ENCODE measurements at places on chromosomes 11 and 22.

DNA sequence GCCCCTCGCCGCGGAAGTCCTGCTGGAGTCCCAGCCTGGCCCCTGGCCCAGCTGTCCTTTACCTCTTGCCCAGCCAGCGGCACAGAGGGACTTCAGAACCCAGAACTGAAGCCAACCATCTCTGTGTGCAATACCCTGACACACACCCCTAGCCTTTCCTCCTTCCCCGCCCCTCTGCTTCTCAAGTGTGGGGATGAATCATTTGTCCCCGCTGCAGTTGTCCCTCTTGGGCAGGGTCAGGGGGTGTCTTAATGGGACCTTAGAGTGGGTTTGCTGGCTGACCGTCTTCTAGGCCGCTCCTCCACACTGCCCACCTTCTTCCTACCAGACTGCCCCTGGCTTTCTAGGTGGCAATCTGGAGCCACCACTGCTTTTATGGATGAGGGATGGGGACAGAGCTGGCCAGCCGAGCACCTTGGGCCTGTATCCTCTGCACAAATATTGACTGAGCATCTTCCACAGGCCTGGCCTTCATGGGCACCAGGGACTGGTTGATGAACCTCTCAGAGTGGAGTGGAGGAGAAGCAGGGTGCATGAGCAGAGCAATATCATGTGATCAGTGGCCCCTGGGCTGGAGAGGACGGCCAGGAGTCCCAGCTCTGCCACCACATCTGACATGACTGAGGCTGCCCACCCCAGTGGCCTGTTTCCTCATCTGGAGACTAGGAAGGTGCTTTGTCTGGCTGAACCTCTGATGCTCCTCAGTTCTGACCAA is 668 bp upstream of the CHST1 start:
- DNase-seq, result no peak

GRCh38 chr11:70000228-70000627 is 77.9 kb upstream of the ANO1 start:
- DNase-seq, result no peak

DNA sequence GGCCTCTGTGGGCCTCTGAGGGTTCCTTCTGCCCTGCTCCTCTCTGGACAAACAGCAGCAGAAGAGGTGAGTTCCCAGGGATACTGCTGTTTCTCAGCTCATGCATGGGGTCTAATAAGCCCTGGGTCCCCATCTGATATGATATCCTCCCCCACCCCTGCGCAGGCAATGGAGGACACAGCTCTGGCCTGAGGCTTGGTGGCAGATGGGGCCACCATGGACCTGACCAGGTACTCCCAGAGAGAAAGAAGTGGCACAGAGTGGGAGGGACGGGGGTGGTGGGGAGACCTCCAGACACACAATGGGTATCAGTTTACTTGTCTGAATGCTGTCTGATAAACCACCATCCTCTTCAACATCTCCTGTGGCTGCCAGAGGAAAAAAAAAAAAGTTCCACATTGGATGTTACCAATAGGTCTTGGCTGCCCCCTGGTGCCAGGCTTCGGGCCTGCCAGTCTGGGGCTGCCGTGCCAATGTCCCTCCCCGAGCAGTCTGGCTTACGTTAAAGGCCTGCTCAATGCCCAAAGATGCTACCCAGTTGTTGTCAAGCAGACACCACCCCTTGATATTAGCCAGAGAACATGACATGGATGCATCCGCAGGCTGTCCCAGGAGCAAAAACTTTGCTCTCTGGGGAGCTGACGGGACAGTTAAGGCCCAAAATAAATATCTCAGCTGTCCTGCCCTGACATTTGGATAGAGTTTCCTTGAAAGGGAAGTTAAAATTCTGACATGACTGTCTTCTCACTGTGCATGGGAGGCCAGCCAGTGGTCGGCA is 27.9 kb upstream of the ABCC8 start:
- peak; percentile 68 for DNase-seq

DNA sequence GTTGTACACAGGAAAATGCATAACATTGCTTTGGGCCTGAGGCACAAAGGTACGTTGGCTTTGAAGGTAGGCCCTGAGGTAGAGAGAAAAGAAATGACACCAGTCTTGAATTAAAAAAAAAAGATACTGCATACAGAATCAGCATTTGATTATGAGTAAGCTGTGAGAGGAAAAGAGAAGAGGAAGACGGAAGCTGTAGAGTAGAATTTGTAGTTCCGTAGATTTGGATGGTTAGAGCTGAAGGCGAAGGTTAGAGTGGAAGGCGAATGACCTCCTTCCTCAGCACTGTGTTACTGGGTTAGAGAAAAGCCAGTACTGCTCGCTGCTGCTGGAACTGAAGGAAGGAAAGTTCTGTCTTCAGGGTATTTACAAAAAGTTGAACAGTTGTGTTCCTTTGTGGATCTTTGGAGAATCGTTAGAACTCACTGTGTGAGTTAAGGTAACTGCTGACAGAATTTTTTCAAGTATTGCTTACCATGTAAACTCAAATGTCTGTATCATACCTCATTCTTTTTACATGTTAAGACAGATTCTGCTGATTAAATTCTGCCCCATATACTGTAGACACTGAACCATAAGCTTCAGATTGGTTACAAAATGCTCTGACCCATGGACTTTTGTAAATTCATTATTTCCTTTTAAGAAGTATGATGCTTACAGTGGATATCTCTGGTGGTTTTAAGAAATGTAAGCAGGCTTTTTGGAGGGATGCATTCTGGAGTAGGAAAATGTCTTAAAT is 50.2 kb downstream of the MCAM start:
- no peak for DNase-seq

DNA sequence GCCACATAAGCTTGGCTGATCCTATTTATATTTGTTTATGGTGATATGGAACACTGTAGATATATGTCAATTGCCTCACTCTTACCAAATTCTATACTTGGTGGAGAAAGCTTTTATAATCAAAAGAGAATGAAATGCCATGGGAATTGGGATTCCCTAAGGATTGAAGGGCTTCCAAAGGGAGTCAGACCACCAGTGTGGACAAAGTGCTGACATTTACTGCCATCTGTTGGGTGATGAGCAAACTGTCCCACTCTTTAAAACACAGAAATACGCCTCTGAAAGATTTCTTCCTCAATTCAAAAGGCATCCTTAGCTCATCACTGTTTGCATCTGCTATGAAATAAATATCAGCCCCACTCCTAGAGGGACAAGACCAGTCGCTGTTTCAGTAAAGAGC is 7.1 kb downstream of the SLC1A2 start:
- DNase-seq, result peak; percentile 33

- no peak for DNase-seq
These were observed 23.4 kb upstream of the GRK3 start for GRCh38 chr22:25540908-25541660.

- peak; percentile 7 for DNase-seq
These were observed 103.3 kb upstream of the TOP3B start for GRCh38 chr22:22085702-22086500.

- no peak for DNase-seq
These were observed 60.2 kb downstream of the PDHX start for GRCh38 chr11:34976496-34977088.

GRCh38 chr22:29780748-29781676 is 13.8 kb downstream of the UQCR10 start:
- DNase-seq, result peak; percentile 82

- DNase-seq, result no peak
These were observed 17.8 kb downstream of the TREH start for GRCh38 chr11:118661425-118662301.

GRCh38 chr22:26453812-26454500 is 24.9 kb downstream of the ASPHD2 start:
- DNase-seq, result no peak

DNA sequence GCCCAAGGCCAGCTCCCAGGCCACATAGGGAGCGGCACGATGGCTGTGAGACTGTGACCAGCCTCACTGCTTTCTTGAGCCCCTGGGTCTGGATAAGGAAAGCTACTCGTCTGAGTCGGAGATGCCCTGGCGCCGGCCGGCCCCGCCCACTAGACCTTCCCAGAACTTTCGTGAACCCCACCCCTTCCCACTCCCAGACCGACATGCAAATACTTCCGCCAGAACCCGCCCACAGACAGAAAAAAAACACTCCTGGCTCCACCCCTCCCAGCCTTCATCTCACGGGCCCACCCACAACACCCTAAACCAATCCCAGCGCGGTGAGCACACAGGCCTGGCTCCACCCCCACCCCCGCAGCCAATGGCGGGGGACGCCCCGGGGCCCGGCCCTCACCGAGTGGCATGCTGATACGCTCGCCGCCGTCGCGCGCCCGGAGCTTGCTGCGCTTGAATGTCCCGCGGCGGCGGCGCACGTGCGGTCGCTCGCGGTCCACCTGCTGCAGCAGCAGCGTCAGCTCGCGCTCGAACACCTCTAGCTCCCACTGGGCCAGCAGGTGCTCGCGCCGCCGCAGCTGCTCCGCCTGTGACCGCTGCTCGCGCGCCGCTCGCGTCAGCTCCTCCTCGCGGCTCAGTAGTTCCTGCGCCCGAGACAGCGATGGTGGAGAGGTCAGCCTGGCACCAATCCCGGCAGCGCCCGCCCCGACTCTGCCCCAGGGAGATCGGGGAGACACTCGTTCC is 7.0 kb downstream of the MAP3K11 start:
- DNase-seq, result peak; percentile 96

- DNase-seq, result peak; percentile 66
These were observed 15.5 kb upstream of the TMPRSS5 start for GRCh38 chr11:113721462-113722066.

- no peak for DNase-seq
These were observed 1117.3 kb downstream of the BRD1 start for GRCh38 chr22:48710410-48710809.

DNA sequence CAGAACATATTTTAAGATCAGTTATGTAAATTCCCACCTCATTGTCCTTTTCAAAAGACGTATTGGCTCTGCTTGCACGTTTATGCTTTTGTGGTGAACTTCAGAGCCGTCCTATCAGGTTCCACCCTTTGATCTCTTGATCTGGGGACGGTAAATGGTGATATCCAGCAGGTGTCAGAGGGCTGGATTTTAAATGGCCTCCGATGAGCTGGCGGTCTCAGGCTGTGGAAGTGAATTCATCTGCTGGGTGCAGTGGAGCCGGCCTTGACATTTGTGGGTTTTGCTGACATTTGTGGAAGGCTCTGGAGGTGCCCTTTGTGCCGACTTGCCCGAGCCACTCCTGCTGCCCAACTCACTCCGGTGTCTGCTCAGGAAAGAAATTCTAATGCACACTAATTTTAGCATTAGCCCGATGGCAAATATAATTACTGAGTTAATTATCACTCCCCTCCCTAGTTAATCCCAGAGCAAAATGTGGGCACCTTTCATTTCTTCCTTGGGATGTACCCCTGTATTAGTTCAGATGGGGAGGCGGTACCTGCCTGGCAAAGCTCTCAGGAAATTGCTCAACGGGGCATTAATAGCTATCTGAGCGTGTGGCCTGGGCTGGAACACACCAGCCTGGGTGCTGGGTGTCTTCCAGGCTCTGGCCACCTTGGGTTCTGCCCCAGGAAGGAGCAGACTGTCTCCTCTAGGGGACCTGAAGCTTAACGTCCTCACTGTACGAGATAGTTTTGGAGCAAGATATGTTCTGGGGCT is 9.1 kb downstream of the LRP5 start:
- no peak for DNase-seq

DNA sequence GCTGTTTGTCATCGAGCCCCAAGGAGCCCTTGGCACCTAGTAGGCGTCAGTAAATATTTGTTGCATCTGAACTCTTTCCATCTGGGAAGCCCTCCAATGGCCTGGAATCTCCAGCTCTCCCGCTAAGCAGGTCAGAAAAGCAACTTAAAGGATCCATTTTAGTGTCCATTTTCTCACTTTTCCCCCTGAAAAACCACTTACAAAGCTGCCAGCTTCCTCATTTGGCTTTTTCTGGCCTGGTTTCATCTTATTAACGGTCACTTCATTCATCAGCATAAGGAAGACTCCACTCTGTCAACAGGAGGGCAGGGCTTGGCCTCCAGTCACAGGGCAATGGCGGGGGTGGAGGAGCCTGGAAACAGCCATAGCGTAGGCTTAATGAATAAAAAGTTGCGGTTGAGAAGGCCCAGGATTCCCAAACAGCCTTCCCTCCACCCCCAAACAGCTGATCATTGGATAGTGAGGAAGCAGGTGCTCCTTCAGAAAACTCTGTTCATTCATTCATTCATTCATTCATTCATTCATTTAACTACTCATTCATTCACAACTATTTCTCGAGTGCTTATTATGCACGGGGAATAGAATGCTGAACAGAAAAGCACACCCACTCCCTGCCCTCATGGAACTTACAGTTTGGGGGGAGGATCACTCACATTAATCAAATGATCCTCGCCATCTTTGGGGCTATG is 104.5 kb upstream of the RCN1 start:
- DNase-seq, result no peak

DNA sequence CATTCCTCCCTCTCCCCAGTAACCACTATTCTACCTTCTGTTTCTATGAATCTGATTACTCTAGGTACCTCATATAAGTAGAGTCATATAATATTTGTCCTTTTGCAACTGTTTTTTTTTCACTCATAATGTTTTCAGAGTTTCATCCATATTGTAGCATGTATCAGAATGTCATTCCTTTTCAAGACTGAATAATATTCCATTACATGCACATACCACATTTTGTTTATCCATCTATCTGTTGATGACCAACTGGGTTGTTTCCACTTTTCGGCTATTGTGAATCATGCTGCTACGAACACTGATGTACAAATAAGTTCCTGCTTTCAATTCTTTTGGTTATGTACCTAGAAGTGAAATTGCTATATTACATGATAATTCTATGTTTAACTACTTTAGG is 40.7 kb downstream of the MRE11 start:
- DNase-seq, result no peak

GRCh38 chr22:30606455-30607299 is at the start of gene TCN2:
TCN2 (plus strand) TSS chr22:30607174; CDS start chr22:30607332, 158 bp downstream.
- DNase-seq, result peak; percentile 89

DNA sequence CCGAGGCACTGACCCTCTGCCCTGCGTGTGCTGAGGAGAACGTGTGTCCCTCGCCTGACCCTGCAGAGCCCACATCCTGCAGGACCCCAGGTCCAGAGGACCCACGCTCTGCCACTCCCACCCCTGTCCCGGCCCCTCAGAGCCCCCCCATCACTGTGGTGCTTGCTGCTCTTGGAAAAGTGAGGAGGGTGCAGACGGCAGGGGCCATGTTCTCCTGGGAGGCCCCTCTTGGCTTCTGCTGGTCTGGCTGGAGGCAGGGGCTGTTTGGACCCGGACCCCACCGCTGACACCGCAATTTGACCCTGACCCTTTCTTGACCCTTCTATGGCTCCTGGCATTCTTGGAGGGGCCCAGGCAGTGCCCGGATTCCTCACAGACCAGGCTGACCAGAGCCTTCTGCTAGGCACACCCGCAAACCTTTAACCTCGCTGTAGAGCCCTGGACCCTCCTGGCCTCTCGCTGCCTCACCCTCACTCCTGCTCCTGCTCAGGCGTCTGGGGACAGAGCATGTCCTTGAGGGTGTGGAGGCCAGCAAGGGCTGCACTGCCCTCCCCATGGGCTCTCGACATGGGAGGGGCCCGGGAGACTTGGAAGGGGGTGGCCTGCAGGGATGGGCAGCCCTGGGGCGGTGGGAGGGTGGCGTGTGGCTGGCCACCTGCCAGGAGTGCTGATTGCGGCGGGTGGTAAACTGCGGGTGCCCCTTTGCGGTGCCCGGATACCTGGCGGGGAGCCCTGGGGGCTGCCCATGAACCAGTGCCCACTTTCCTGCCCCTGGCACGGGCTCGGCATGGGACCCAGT is 37.0 kb upstream of the MUC5AC start:
- DNase-seq, result no peak

- DNase-seq, result no peak
These were observed 10.9 kb downstream of the ELFN2 start for GRCh38 chr22:37416389-37416788.

Measured in fibroblast of pulmonary artery (primary cell).